ENCODE measurements at places on chromosomes 2 and 18. TPM values are rescaled to one million over a fixed set of nuclear protein-coding genes. Genes with fewer than 3 reads are reported as not detected.

GRCh38 chr2:45396671-45397070 lies 214.4 kb downstream of the SRBD1 start:
- no peak overlapping the region for H3K27ac ChIP-seq
- no peak for DNase-seq
- H3K4me1 ChIP-seq, result no peaks in the 10 kb centered on the region
- no peaks in the 10 kb centered on the region for H3K36me3 ChIP-seq

DNA sequence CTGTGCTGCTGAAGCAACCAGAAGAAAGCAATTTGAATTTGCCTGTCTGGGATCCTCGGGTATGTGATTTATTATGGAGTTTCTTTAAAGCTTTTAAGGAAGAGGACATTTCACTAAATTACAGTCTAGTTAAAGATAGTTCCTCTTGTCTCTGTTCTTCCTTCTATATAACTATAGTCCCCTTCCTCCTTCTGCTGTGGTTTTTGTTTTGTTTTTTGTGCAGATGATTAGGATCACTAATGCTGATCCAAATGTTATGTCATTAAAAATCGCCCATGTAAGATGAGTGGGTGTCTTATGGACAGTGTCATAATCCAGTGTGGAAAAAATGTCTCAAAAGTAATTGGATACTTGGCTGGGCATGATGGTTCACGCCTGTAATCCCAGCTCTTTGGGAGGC lies 24.7 kb downstream of the PAPOLG start:
- peaks cover 40% of the 10 kb centered on the region for H3K36me3 ChIP-seq
- H3K4me1 ChIP-seq, result no peaks in the 10 kb centered on the region
- DNase-seq, result no peak
- no peak overlapping the region for H3K4me3 ChIP-seq

GRCh38 chr2:133553838-133554408 lies 14.3 kb downstream of the NCKAP5 start:
- no peak overlapping the region for H3K4me3 ChIP-seq
- no peak overlapping the region for H3K27ac ChIP-seq
- H3K36me3 ChIP-seq, result no peaks in the 10 kb centered on the region
- H3K4me1 ChIP-seq, result no peaks in the 10 kb centered on the region

CPLX4 gene
- 0.20 TPM for total RNA-seq

KANSL1L gene
- total RNA-seq, result 46.6 TPM

- DNase-seq, result no peak
- H3K27me3 ChIP-seq, result no peaks in the 10 kb centered on the region
- H3K27ac ChIP-seq, result no peak overlapping the region
These were observed 51.9 kb downstream of the APLF start for GRCh38 chr2:68519236-68519635.

CEBPZ gene
- 47.9 TPM for total RNA-seq

DNA sequence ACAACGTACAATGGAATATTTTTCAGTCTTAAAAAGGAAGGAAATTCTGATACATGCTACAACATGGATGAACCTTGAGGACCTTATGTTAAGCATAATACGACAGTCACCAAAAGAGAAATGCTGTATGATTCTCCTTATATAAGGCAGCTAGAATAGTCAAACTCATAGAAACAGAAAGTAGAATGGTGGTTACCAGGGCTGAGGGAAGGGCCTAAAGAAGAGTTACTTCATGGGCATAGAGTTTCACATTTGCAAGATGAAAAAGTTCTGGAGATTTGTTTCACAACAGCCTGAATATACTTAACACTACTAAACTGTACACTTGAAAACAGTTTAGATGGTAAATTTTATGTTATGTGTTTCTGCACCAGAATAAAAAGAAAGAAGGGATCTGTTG lies 113.3 kb downstream of the GALNT1 start:
- DNase-seq, result no peak
- no peaks in the 10 kb centered on the region for H3K27me3 ChIP-seq
- no peak overlapping the region for H3K4me3 ChIP-seq
- peaks cover 3% of the 10 kb centered on the region for H3K4me1 ChIP-seq
